ENCODE measurements at places on chromosomes 1 and 21. TPM values are rescaled to one million over a fixed set of nuclear protein-coding genes. Genes with fewer than 3 reads are reported as not detected.

The RIPPLY3 gene
- 0.56 TPM for total RNA-seq

The IVL gene
- total RNA-seq: 0.03 TPM

The NBPF12 gene
- 6.0 TPM for total RNA-seq

The TDRD10 gene
- total RNA-seq: not detected

The SH3GLB1 gene
- total RNA-seq: 36.2 TPM

The ZBTB21 gene
- 5.4 TPM for total RNA-seq

The SPRR2G gene
- total RNA-seq: not detected

The OR2T33 gene
- total RNA-seq: not detected

All from A549 treated with CpdA at 1 μM for 4 hours (cell line).